Upper lobe of left lung (tissue), 6 donors: ENCODE measurements at places on chromosomes 1 and 21. TPM values are rescaled to one million over a fixed set of nuclear protein-coding genes. Genes with fewer than 3 reads are reported as not detected.
A peak's percentile ranks its signal among the peaks of the same experiment; 100 is the strongest.

TMOD4 gene
- total RNA-seq: 0.57 TPM

ST6GALNAC3 gene
- total RNA-seq: 13.1 TPM

GRCh38 chr21:45999581-46000181 is 18.1 kb downstream of the COL6A1 start:
- no peak for DNase-seq

OR6K3 gene
- 2.1 TPM for total RNA-seq

GRCh38 chr1:109818988-109819764 is 55.5 kb upstream of the EPS8L3 start:
- no peak for DNase-seq

S100A8 gene
- total RNA-seq: 49.2 TPM

GRCh38 chr1:154716011-154716410 is 108.0 kb upstream of the ADAR start:
- DNase-seq: no peak

- DNase-seq: no peak
Observed at GRCh38 chr1:181685211-181685610, 201.9 kb downstream of the CACNA1E start.

GRCh38 chr1:117657031-117657430 is 51.2 kb downstream of the TENT5C start:
- no peak for DNase-seq

- no peak for DNase-seq
Observed at GRCh38 chr1:42853116-42853884, 6.9 kb downstream of the ZNF691 start.

DNA sequence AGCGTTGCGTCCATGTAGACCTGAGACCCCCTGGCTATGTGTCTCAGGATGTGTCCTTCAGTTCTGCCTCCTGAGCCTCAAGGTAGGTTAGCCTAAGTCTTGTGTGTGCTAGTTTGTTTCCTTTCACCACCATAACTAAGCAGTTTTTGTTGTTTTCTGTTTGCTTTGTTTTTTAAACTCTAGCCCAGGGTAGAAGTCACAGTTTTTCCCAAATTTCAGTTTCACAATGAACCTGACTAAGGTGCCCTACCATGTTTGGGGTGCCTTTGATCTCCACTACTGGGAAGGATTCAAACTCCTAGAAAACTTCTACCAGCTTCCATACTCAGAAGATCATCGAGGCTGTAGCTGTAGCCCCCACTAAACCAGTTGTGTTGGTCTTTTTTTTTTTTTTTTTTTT is 14.8 kb upstream of the SMG7 start:
- no peak for DNase-seq

DNA sequence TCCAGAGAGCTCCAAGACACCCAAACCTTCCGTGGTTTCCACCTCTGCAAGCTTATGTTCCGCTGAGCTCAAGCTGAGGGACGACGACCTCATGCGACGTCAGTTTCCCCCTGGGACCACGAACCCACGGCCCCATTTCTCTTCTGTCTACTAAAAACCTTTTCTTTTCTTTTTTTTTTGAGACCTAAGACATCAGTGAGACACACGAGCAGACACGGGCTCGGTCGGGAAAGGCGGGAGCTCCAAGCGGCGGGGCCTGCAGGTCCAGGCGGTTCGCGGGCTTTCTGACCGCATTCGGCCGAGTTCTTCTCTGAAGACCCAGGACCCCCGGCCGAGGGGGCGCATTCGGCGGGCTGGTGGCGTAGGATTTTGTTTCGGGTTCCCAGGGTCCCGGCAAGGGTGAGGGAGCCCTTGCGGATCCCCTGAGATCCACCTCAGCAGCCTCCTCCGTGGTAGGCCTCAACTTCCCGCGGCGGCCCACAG is 402 bp downstream of the C21orf58 start:
- no peak for DNase-seq

- DNase-seq: no peak
Observed at GRCh38 chr1:67793562-67793961, 39.7 kb downstream of the GNG12 start.

DNA sequence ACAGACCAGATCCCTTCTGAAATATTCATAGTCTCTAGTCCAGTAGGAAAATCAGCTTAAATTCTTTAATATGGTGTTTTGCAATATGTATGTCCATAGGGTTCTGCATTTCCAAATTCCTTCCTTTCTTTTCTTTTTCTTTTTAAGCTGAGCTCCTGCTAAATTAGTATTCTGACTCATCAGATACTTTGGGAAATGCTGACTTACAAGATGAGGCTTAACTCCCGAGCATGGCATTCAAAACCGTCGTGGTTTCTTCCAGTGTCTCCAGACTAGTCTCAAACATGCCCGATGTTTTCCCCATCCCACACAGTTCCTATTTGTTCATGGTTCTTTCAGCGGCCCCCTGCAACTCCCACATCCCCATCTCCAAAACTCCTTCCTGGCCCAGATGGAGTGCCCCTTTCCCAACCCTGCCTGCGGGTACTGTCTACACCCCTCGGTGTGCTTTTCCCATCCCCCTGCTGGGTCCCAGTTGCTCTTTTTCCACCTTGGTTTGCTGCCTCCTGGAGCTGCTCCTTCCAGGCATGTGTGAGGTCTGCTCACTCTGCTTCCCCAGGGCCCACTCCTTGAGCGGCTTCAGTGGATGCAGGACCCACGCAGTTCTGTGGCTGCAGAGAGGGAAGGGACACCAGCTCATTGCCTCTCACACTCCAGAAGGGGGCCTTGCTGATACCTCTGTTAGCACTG is 19.5 kb upstream of the ETV3 start:
- no peak for DNase-seq

DNA sequence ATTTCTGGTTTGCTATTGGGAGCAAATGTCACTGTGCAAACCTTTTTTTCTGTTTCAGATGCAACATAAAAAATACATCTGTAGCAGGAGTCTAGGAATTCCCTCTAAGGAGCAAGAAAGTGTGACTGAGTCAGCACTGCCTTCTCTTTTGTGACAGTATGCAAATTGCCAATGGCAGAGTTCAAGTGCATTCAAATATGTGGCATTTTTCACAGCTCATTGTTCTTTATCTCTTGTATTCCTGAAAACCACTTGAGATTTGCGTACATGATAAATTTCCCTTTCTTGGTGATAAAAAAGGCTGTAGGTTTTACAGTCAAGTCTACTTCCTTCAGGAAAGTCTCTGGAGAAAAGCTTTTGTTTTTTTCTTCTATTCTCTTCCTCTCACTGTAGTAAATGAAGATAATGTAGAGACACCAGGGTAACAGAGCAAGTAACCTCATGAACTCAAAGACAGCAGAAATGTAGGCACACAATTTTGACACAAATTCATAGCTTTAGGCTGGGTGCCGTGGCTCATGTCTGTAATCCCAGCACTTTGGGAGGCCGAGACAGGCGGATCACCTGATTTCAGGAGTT is 129.7 kb upstream of the L1TD1 start:
- DNase-seq: no peak

- DNase-seq: no peak
Observed at GRCh38 chr1:81548918-81549587, 251.7 kb upstream of the ADGRL2 start.

DNA sequence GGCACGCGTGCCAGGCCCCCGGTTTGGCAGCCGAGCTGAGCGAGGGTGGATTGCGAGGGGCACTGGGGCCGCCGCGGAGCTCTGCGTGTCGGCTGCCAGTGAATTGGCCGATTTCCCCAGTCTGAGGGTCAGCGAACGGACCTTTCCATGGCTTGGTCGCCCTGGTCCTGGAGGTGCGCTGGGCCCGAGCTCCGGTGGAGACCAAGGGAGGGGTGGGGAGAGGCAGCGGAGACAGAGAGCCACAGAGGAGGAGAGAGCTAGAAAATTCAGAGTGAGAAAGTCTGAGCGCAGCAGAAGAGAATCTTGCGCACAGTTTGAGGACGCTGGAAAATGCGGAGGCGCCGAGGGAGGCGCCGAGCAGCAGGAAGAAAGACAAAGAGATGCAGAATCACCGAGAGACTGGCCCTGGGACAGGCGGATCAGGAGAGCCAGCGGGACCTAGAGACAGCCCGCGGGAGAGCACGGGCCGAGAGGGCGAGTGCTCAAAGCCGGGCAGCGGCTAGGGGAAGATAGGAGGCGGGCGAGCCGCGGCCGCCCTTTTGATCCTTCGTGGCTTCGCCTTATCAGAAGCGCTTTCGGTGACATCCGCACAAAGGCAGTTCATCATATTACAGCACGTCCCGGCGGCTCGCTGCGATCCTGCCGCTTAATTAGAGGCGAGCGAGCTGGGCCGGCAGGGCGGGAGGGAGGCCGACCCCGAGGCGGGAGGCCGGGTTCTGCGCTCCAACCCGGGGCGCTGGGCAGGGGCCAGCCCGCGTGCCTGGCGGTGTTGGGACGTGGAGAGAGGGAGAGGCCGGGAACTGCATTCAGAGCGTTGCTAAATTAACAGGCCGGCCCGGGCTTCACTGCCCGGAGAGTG is 12.7 kb downstream of the PAX7 start:
- peak; percentile 75 for DNase-seq

FALEC gene
- not detected for total RNA-seq

DNA sequence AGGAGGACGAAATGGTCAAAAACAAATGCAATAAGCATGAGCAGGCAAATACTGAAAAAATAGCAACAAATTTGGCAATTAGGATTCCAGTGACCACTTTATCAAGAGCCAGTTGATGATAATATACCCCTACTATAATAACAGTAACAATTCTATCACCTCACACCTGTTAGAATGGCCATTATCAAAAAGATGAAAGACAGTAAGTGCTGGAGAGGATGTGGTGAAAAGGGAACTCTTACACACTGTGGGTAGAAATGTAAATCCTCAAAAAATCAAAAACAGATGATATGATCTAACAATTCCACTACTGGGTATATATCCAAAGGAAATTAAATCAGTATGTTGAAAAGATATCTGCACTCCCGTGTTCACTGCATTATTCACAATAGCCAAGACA is 114.3 kb upstream of the GFI1 start:
- no peak for DNase-seq

- DNase-seq: no peak
Observed at GRCh38 chr1:117313555-117313954, 53.7 kb upstream of the MAN1A2 start.

LIN28A gene
- 1.2 TPM for total RNA-seq

KCNE1 gene
- total RNA-seq: 11.9 TPM

CFAP107 gene
- 1.3 TPM for total RNA-seq

DNA sequence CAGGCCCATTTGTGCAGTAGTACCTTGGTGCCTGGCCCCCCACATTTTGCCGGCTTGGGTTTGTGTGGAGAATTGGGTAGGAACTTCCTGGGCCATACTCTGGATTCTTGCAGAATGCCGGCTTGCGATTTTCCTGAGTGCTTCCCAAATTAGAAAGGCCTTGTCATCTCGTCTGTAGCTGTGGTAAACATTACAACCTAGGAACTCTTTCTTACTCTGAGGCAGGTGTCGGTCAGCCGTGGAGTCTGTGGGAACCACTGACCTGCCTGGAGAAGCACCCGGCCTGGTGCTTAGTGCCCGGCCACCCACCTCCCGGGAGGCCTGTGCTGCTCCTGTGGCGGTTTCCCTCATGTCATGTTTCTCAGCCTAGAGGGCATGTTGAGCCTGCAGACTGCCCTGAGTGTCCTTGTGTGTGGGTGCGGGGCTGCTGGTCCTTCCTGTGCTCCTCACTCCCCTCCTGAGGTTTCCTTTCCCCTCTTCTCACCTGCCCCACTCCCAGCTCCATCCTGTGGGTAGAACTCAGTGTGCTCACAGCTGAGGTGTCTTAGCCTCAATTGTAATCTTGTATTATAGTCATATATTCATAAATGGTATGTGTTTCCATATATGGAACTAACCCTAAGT is 64.7 kb downstream of the S100B start:
- no peak for DNase-seq

DNA sequence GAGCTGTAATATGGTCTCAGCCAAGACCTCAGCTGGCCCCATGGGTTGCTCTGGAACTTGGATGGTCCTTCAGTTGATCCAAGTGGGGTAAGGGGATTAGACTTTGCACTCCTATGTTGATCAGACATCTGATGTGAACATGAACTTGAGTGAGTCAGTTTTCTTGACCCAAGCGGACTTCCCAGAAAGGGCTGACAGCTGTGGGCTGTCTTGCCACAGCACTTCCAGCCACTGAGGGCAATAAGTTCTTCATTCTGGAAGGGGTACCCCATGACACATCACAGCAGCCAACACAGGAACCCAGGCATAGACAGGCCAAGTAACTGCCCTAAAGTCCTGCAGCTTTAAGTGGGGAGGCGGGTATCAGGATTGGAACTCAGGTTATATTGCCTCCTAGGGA is 93.9 kb upstream of the USP24 start:
- no peak for DNase-seq

AMPD1 gene
- not detected for total RNA-seq

- no peak for DNase-seq
Observed at GRCh38 chr21:28818663-28819278, 173.9 kb downstream of the LTN1 start.

DNA sequence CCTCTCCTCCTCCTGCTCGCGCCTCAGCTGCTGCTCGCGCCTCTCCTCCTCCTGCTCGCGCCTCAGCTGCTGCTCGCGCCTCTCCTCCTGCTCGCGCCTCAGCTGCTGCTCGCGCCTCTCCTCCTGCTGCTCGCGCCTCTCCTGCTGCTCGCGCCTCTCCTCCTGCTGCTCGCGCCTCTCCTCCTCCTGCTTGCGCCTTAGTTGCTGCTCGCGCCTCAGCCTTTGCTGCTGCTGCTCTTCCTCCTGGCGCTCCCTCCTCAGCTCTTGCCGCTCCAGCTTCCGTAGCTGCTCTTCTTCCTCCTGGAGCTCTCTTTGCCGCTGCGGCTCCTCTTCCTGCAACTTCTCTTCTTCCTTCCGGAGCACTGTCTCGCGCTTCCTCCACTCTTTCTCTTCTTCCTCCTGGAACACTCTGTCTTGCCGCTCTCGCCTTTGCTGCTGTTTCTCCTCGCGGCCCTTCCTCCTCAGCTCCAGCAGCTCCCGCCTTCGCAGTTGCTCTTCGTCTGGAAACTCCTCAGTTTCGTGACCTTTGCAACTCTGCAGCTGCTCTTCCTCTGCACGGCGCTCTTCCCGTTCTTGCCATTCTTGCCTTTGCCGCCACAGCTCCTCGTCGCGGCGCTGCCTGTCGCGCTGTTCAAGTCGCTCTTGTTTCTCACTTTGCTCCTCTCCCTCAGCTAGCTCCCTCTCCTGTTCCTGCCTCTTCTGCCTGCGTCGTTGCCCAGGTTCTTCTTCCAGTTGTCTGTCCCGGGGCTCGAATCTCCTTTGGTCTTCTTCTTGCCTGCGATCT is 3.0 kb downstream of the TCHH start:
- DNase-seq: no peak

- no peak for DNase-seq
Observed at GRCh38 chr1:8020032-8020431, 6.1 kb downstream of the ERRFI1 start.

DNA sequence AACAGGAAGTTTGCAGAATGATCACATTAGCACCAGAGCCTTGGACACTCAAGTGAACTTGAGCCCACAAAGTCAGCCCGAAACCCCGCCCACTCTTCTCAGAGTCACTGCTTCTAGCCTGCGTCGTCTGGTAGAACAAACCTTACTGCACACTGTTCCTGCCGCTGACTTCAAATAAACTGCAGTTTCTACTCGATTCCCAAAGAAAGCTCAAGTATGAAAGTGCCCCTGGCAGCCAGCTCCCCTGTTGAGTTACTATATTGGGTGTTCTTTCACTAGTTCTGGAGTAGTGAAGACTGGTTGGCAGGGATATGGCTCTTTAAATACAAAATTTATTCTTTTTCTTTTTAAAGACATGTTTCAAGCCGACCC is 164.7 kb downstream of the GALNT2 start:
- peak; percentile 92 for DNase-seq
